ENCODE measurements at places on chromosomes 1 and 21.

- no peak for DNase-seq
Observed at GRCh38 chr1:45478121-45478814, 12.7 kb downstream of the TESK2 start.

DNA sequence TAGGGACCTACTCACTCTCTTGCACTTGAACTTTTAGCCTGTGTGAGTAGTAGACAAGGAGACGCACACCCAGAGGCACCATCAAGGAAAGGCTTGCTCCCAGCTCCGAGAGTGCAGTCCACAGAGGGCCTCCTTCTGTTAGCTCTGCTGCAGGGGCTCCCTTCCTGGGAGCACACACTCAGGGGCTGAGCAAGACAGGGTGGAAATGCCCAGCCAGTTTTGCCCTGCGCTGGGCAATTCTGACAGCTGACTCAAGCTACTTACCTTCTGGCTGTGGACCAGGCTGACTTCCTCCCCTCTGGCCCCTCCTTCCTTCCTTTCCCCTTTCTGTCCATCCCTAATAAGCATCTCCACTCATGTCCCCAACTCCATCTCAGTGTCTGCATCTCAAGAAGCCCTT is 449.1 kb downstream of the PTPRU start:
- no peak for DNase-seq

DNA sequence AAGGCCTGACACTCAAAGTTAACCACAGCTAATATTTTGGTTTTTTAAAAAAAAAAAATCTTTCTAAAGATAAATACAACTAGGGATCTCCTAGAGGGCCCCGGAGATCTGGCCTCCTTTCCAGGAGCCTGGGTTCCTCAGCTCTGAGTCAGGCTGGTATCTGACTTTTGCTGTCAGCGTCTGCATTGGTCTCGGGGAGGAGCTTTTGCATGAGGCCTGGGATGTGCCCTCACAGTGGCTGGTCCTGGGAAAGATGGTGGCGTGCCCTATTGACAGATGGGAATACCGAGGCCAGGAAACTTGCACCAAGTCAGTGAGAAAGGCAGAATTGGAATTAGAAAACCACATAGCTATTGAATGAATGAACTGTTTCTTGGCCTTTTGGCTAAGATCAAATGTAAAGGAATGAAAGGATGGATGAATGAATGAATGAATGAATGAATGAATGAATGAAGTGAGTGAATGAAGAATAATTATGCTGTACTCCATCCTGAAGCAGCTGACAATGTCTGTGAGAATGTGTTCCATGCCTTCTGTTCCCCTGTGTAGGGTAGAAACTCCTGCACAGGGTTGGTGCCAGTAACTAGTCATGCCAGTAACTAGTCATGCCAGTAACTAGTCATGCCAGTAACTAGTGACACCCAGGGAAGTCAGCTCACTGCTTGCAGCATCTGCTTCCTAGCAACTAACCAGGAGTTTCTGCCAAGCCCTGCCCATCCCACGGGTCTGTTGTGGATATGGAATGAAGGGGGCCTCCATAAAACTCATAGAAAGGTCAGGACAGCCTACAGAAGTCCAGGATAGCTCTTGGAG is 242.5 kb upstream of the VAMP3 start:
- no peak for DNase-seq

GRCh38 chr1:2212532-2213491 is 15.3 kb upstream of the SKI start:
- no peak for DNase-seq

DNA sequence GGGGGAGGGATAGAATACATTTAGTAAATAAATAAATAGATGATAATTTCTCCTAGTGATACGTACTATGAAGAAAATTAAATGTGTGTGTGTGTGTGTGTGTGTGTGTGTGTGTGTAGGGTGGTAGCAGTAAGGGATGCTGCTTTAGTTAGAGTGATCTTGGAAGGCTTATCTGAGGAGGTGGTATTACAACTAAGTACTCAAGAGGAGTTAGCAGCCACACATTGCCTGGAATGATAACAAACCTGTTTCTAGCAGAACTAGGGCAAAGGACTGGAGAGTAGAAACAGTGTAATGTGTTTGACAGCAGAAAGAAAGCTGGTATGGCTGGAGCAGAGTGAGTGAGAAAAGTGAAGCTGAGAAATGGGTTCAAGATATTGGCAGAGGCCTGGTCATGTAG is 58.3 kb upstream of the FASLG start:
- no peak for DNase-seq

- DNase-seq, result no peak
Observed at GRCh38 chr21:42830456-42831455, 48.6 kb downstream of the WDR4 start.

DNA sequence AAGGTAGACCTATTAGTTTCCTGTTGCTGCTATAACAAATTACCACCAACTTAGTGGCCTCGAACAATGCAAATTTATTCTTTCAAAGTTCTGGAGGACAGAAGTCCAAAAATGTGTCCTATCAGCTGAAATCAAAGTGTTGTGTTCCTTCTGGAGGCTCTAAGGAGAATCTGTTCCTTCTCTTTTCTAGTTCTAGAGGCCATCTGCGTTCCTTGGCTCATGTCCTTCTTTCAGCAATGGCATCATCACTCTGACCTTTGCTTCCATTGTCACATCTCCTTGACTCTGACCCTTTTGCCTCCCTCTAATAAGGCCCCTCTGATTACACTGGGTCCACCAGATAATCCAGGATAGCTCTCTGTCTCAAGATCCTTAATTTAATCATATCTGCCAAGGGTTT is 1.2 kb upstream of the MR1 start:
- DNase-seq, result no peak

- DNase-seq, result no peak
Observed at GRCh38 chr1:112332176-112333150, 63.6 kb upstream of the CTTNBP2NL start.

GRCh38 chr1:161887730-161888287 is 121.7 kb downstream of the ATF6 start:
- no peak for DNase-seq

- peak; percentile 89 for DNase-seq
Observed at GRCh38 chr1:108691942-108692723, at the start of gene PRPF38B. PRPF38B (plus strand) TSS chr1:108692310; CDS start chr1:108692592, 282 bp downstream.

DNA sequence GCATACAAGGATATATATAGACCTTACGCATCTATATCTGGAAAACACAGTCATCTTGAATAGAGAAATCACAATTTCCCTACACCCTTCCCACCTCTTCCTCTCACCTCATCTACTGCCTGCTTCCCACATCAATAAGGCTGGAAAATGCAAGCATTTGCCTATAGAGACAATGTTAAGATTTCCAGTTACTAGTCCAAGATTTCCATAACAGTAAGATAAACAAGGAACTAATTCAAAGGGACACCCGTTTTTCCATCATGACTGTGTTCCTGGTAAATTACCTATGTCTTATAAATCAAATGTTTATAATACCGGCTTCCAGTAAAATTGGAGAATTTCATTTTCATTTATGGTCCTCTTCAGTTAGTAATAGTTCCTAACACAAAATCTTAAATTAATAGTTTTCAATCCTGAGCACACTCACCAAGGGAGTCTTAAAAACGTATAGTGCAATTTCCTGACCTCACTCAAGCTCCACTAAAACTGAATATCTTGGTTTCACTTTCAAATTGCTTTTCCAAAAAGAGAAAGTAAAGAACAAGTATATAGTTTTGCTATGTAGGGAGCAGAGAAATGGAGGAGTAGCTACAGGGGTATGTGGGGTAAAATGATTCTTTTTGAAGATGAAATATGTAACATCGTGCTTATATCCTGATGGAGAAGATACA is 398.7 kb downstream of the PLPP3 start:
- DNase-seq, result no peak

DNA sequence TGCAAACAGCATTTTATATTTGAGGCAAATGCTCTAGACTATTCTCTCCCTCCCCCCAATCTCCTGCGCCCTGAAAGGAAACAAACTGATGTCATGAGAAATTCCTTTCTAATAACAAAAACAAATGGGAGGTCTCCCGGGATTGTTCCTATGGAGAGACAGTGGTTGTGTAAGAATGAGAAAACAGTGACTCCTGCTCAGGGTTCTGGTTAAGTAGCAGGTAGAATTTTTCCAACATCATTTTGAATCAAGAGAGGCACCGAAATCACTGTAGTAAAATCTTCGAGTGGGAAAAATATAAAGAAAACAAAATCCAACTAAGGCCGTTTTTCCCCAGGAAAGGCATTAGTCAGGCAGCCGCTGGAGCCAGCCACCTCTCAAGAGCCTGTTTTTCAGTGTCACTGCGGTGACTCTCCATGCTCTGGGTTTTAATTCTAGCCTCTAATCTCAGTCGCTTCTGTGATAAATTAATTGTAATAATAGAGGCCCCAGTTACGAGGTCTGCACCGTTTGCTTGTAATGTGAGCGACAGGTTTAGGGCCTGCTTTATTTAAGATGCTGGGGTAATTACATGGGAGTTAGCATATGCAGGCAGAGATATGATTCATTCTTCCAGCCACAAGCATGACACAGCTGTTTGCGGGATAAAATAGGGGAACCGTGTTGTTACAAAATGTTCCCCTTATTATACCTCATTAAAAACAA is 80.3 kb downstream of the RNF220 start:
- DNase-seq, result no peak

GRCh38 chr1:106459418-106459817 is 597.1 kb upstream of the PRMT6 start:
- no peak for DNase-seq

DNA sequence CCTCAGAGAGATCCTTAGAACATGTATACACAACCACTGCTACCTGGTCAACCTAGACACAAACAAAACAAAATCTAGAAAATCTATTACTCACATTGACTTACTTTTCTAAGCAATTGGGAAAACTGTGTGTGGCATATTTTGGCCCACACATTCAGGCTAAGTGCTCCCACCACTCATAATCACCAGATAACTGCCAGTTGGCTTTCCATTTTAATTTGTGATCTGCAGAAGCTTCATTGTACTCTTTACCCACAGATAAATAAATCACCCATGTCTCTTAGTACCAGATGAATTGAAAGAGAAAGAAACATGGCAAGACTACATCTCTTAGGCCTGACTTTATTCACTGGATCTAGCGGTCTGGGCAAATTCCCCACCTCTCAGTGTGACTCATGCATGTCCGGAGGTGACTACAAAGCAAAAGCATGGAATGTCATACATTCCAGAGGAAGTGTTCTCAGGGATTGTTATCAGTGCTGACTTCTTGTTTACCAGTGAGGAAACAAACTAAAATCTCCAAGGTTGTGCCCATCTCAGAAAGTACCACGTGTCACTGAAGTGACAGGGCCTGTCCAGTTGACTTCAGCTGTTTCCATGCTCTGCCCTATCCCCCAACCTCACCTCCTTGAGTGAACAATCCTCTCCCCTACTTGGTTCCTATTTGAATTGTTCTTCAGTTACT is 52.4 kb upstream of the BCL10 start:
- no peak for DNase-seq

DNA sequence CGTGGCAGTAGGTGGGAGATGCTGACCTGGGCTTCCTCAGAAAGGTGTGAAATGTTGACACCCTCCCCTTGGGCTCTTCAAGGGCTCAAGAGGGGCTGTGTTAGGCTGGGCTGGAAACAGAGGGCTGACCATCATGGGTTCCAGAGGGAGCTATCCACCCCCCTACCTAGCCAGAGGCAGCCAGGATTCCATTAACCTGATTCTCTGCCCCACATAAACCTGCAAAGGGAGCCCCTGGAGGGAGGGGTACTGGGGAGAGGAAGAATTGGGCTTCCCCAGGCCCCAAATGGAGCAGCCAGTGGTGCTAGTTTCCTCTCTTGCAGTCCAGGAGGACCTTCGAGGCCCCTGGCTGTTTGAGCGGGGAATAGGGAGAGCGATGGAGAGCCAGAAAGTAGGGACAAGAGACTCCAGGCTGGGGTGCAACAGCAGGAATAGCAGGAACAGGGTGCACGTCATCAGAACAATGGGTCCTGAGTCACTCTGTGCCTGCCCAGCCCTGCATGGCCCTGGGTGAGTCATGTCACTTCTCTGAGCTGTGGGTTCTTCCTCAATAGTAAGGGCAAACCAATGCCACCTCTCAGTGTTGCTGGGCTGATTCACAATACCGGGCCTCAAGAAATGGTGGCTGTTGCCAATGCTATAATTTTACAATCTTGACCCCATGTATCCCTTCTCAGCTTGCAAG is 121.2 kb downstream of the EPHB2 start:
- no peak for DNase-seq

GRCh38 chr1:24714859-24715520 is 30.3 kb upstream of the CLIC4 start:
- DNase-seq, result no peak

- no peak for DNase-seq
Observed at GRCh38 chr21:15057285-15057684, 7.5 kb downstream of the NRIP1 start.

GRCh38 chr1:181100015-181100905 is 11.8 kb downstream of the IER5 start:
- DNase-seq, result no peak

Data from stimulated activated CD8-positive, alpha-beta memory T cell treated with anti-CD3 and anti-CD28 coated beads, Interleukin-4, amount 100 ng/mL, for 4 hours (primary cell).